Immature natural killer cell (primary cell): ENCODE measurements at places on chromosomes 5 and 9. TPM values are rescaled to one million over a fixed set of nuclear protein-coding genes. Genes with fewer than 3 reads are reported as not detected.

DNA sequence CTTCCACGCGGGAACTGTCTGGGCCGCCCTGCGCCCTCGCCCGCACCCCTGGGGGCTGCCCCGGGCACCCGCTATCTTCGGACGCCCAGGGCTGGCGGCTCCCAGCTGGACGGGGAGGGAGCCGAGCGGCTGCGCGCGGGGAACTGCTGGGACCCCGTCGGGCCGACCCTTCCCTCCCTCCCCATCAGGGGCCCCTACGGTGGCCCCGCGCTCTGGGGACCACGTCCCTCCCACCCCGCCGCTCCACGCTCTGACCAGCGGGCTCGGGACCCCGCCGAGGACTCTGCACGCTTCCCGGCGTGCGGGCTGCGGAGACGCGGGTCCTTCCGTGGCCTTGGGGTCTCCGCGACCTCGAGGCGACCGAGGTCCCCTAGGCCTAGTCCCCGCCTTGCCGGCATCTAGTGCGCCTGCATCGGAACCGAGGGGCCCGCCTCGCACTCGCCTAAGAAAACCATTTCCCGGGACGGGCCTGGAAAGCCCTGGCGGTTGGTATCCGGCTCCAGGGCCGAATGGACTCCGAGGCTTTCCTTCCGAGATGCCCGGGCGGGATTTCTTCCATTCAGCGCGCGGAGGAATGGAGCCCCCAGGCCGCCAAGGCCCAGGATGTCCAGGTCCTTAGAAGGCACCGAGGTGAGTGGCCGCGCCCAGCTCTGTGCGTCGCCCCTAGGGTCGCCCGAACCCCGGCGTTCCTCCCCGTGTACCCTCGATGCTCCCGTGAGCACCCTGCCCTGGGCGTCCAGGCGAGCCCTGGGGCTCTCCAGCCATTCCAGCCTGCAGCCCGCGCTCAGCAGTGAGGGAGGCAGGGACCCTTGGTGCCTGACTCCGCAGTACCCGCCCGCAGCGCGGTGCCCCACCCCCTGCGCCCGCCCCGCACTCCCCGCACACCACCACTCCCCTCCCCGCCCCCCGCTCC is 705 bp upstream of the SLC6A3 start:
- no peak for DNase-seq

GRCh38 chr9:68626526-68626925 is 78.5 kb upstream of the PIP5K1B start:
- no peak for DNase-seq

GRCh38 chr5:175257128-175257846 is 186.7 kb downstream of the DRD1 start:
- DNase-seq = no peak

- no peak for DNase-seq
Measured at GRCh38 chr9:137199411-137200121, 975 bp downstream of the TPRN start.

- DNase-seq = no peak
Measured at GRCh38 chr5:55222985-55223811, 3.9 kb downstream of the MCIDAS start.

DNA sequence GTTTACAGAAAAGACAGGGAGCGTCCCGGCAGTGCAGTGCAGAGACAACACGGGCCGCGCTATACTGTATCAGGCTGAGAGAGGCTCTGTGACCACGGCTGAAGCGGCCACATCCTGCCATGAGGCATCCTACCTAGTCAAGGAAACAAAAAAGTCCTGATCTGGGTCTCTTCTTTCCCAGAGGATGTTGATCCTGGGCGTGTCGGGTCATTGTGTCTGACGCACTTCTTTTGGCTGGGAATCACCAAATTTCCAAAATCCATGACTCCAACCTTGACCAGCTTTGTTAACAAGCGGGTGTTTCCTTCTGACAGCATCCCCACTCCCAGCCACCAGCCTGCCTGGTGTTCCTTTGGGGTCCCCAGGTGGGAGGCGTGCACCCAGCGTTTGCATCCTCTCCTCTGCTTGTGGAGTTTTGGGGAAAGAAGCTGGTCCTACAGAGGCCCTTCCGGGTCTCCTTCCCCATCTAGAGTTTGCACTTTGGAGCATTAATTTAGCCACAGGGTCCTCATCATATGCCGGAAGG is 91.4 kb upstream of the RAI14 start:
- no peak for DNase-seq

DNA sequence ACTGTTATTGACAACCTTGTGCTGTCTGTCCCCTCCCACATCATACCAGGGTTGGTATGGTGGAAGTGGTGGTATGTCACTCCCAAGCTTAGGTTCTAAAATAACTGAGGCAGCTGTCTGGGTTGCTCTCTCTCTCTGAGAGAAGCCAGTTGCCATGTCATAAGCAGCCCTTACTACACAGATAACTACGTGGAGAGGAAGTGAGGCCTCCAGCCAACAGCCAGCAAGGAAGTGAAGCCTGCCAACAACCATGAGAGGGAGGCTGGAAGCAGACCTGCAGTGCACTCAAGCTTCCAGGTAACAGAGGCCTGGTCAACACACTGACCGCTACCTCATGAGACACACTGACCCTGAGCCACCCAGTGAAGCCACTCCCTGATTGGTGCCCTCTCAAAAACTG is 18.6 kb downstream of the CTNNAL1 start:
- DNase-seq = no peak

- DNase-seq = no peak
Measured at GRCh38 chr9:127159949-127160610, 37.6 kb upstream of the ANGPTL2 start.

- no peak for DNase-seq
Measured at GRCh38 chr5:170296036-170296934, 1.3 kb downstream of the LCP2 start.

DNA sequence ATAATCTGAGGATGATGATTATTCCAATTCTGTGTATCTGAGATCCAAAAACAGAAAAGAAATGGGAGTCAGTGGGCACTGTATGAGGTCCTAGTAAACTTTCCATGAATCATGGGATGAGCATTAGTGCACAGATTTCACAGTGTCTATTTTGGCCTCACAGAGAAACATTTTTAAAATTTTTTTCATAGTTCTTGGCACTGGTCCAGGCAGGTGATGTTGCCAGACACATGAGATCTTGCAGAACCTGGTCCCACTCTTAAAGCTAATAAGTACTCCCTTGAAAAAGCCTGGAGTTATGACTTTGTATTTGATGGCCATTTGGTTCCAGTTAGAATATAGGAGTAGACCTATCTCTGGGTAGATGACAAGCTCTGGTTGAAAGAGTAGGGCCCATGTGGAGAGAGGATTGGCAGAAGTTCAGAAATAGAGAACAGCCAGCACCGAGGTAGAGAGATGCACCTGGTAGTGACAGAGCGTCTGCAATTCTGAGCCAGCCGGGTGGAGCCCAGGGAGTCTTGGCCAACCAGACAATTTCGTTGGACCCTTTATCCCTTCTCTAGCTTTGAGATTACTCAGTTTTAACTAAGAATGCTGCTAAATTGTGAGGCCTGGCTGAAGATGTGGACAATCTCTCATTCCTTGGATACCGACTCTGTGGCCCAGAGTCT is 6.3 kb upstream of the TNFSF15 start:
- no peak for DNase-seq

GRCh38 chr5:107878661-107879060 is 207.9 kb upstream of the EFNA5 start:
- no peak for DNase-seq

DNA sequence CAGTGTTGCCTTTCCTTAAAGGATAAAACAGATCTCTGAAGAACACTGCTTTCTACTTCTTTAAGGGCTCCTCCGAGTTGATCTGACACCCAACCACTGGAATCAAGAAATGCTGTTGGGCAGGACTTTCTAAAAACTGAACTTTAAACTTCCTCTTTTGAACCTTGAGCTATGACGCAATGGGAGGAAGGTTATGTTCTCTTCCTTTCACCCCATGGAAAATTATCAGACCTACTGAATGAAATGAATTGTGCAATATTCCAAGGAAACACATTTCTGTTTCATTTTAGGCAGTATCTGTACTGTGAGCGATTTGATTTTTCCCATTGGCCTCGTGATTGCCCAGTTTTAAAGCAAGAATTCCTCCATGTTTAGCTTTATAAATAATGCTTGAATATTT is 206.0 kb upstream of the PRR16 start:
- no peak for DNase-seq

DNA sequence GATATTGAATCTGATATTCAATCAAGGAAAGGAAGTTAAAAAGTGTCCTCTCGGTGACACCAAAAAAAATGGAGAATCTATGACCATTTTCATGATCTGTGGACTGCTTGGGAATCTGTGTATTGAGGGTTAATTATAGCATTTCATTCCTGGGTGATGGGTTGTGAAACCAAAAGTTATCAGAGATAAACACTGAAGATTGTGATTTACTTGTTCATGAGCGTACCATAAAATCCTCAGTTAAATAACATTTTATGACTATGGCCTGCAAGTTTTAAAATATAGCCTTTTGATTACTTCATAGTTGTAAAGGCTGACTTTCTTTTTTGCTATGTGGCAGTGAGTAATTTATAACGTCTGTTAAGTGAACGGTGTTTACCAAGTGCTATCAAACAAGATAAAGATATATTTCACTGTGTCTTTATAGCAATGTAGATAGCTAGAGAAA is 267.9 kb upstream of the SEMA6A start:
- no peak for DNase-seq

- no peak for DNase-seq
Measured at GRCh38 chr9:70586476-70586875, 172.0 kb upstream of the KLF9 start.

DNA sequence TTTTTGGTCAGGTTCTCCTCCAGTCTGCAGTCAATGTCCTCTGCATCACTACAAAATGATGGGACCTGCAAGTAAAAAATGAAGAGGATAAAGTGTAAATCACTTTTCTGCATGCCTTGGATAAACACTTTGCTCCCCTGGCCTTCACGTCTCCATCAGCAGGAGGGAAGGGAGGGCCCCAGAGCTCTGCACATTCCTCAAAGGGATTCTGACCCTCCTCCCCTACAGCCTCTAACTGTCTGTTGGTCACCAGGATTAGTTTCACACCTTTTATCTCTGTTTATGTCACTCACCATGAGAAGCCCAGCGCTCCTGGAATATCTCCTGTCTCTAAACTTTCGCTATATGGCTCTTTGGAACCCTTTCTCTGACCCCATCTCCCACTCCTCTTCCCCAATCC is 103.3 kb downstream of the SVEP1 start:
- DNase-seq = no peak

SPATA31D4 gene
- polyA plus RNA-seq = not detected

TLR4 gene
- 0.15 TPM for polyA plus RNA-seq

DEPDC1B gene
- 0.67 TPM for polyA plus RNA-seq

SLC6A18 gene
- polyA plus RNA-seq = not detected

HAUS6 gene
- 6.4 TPM for polyA plus RNA-seq

TAF11L10 gene
- not detected for polyA plus RNA-seq

UNC5A gene
- not detected for polyA plus RNA-seq
